ENCODE measurements at places on chromosomes 12 and 14.
A peak's percentile ranks its signal among the peaks of the same experiment; 100 is the strongest.

- no peak for DNase-seq
These were observed 86.8 kb downstream of the ITPR2 start for GRCh38 chr12:26746121-26746714.

- DNase-seq = no peak
These were observed 75.8 kb upstream of the CNTN1 start for GRCh38 chr12:40616383-40616915.

- DNase-seq = no peak
These were observed 51.5 kb downstream of the ST8SIA1 start for GRCh38 chr12:22283006-22283506.

DNA sequence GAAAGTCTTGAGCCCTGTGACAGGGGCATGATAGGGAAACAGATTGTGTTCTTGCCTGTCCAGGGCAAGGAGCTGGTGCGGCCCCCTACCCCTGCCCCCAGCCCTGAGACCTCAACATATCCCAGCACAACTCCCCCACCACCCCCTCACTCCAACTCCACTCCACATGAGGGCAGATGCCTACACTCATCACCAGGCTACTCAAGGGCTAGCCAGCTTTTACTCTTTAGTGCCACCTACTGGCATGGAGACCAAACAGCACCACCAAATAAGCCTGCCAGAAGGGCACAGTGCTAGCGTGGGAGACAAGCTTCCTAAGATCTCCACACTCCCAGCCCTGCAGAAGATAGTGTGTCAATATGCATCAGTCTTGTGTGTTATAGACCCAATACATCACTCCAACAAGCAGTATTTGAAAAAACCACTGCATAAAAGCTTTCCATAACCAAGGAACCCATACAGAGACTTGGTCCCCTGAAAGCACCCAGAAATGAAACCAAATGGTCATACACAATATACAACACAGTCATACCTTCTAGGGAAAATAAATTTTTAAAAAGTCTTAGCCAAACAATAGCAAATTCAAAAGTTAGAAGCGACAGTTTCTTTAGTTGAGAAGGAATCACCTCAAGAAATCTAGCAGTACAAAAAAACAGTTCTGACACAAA is 154.4 kb downstream of the KCNK10 start:
- DNase-seq = peak; percentile 53

DNA sequence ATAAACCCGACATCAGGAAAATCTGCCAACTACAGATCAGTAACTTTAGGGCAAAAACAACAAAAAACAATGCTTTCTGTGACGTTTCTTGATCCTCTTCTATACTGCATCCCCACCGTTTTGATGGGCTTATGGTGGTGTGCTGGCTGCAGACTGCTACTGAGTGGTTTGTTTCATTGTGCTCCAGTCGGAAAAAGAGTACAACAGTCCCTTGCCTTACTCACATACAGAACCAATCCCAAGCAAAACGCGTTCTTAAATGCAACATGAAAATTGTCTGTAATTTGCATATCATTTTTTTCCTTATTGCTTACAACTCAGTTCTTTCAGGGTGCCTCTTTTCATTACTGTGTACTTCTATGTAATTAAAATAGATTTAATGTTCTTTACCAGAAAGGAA is 2.3 kb downstream of the ETV6 start:
- DNase-seq = no peak

DNA sequence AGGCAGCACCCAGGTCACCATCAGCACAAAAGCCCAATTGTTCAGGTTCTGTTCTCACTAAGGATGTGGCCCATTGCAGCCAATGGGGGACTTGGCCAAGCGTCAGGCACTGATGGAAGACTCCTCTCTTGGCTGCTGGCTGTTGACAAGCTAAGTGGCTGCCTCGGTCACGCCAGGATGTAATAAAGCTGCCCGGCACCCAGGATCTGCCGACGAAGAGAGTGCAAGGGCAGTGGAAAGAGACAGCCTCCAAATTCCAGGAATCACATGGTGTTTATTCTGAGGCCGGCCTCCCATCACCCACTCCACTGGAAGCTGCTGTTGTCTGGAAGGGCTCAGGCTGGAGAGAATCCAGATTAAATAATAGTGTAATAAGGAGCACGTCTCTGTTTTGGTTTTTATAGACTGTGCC is 451.8 kb upstream of the TBX3 start:
- DNase-seq = no peak

DNA sequence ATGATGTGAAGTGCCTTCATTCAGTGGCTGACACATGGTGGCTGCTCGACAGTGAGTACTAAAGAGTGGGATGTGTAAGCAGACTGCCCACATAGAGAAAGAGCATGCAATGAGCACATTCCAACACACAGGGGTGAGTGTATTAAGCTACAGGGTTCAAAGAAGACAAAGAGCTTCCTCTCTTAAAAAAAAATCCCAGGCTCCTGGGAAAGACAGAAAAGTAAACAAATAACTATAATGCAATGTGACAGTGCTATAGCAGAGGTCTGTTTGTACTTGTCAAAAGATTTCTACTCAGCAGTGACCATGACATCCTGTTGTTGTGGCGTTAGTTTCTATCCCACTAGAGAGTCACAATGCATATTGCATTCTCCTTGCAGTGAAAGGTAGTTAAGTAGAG is 12.4 kb upstream of the PCNX1 start:
- no peak for DNase-seq

DNA sequence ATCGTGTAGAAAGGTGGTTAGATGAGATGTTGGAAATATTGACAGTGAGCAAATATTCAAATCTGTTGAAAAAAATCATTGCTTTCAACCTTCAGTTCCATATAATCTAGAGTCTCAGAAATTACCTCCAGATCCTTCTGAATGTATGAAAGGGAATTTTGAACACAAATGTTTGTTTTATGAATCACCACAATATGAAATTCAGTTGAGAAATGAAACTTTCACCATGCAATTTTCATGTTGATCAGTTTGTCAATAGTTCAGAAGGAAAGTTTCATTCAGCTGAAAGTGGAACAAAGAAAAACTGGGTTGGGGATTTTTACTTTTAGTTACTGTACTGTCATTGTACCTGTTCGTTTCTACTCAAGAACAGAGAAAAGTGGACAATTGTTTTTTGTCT is 953.6 kb downstream of the SLC6A15 start:
- DNase-seq = no peak

DNA sequence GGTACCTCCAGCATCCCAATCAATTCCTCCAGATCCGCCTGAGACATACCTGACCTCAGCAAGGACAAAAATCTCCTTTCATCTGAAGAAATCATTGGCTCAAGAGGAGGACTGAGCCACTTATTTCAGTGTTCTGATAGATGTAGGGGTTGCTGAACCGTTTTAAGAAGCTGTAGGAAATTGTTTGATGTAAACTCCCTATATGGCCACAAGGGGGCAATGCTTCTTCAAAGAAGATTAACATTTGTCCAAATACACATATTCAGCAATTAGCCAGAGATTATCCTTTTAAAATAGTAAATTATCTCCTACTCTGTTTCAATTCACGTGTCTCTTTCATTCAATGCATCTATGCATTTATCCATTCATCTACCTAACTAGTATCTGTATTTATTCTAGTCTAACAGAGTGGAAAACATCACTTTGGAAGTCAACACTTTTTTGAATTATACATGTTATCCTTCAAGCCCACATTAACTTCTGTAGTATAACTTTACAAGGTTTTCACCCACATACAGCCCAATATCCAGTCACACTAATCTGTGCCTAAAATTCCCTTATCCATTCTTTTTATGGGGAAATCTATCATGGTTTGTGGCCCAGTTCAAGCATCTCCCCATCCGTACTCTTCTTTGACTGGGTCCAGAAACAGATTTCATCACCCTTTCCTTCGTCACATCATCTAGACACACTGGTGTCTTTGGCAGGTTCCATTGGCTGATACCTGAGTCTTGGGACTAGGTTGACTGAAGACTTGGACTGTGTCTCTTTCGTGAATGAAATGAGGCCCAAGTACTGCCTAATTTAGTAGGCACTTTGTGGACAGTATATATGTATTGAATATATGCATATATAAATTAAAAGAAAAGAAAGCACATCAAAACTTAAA is 411.0 kb upstream of the OR4E1 start:
- DNase-seq = peak; percentile 37

- DNase-seq = no peak
These were observed 351.0 kb downstream of the NAV3 start for GRCh38 chr12:78181544-78182162.

DNA sequence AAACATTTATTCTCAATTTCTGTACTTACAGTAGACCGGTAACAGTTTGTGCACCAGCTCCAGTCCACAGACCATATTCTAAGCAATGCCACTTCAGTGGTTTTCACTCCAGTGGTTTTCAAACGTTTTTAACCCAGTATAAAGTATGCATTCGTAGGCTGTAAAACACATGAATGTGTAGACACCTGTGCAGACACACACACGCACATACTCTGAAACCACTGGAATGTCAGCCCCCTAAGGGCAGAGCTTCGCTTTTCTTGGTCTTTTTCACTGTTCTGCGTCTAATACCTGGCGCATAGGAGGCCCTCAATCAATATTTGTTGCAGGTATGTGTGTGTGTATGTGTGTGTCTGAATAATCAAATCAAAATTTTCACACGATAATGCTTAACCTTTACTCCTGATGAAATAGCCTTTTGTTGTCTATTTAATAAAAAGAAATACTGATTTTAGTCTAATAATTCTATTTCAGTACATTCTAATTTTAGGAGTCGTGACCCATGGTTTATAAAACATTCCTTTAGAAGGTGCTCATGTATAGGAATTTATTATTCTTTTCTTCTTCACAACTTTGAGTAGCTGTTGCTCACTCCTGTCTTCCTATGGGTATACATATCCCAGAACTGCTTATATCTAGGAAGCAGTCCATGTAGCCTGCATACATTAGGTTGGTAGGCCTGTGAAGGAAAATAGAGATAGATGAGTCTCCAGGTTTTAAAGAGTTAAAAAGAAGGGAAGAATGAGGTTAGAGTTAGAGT is 73.6 kb upstream of the REP15 start:
- DNase-seq = no peak

DNA sequence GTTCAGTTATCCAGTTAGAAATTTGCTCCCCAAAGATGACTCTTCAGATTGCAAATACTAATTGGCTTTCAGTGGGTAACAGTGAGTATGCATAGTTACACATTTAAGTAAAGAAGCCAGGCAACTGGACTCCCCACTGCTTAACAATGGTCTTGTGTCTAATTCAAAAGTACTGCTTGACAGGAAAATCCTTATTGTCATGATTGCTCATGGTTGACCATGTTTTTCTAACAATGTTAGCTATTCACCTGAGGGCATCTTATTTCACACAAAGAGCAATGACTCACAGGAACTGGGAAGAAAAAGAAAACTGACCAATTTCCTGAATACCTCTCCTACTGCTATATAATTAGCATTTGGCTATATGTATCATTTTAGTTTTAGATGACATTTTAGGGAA is 33.7 kb upstream of the ALG10B start:
- DNase-seq = no peak

- peak; percentile 6 for DNase-seq
These were observed 77.2 kb upstream of the DCD start for GRCh38 chr12:54725233-54725843.

GRCh38 chr12:67892259-67893021 is 96.8 kb upstream of the IFNG-AS1 start:
- DNase-seq = no peak

DNA sequence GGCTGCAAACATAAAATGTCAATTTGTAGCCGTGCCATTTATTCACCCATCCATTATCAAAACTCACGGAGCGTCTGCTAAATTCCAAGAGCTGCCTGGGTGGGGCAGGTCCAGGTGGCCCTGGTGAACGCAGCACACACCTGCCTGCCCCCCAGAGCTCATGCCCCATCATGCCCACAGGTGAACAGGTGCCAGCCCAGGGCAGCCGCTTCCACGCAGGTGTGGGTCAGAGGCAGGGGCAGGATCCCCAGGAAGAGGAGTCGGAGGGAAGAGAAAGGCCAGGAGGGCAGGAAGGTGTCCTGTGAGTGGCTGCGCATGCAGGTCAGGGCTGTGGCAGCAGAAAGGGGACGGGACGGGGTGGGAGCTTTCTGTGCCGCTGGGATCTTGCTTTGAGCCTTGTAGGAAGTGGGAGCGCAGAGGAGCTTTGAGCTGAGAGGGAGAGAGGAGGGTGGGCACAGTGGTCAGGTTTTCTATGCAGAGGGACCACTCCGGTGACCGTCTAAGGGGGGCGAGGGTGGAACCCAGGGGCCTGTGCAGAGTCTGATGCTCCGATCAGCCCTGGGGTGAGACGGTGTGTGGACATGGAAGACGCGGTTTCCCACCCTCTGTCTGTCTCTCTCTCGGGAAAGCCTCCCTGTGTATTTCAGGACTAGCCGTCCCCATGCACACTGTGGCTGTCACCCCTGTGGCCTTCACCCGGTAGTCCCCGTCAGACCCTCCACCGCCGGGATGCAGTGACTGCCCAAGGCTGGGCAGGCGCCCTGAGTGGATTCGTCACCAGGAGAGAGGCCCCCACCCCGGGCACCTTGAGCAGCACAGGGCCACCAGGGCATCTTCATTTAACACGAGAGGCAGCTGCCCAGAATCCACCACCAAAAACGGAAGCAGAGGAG is 26.7 kb downstream of the GALNT9 start:
- no peak for DNase-seq

DNA sequence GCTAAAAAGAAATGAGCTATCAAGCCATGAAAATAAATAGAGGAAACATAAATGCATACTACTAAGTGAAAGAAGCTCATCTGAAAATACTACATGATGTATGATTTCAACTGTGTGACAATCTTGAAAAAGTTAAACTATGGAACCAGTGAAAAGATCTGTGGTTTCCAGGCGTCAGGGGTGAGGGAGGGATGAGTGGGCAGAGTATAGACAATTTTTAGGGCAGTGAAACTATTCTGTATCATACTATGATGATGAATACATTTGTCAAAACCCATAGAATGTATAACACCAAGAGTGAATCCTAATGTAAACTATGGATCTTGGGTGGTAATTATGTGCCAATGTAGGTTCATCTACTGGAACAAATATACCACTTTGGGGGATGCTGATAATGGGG is 21.3 kb downstream of the SPX start:
- no peak for DNase-seq

GRCh38 chr14:68624541-68625220 is 168.2 kb downstream of the ZFP36L1 start:
- DNase-seq = no peak

DNA sequence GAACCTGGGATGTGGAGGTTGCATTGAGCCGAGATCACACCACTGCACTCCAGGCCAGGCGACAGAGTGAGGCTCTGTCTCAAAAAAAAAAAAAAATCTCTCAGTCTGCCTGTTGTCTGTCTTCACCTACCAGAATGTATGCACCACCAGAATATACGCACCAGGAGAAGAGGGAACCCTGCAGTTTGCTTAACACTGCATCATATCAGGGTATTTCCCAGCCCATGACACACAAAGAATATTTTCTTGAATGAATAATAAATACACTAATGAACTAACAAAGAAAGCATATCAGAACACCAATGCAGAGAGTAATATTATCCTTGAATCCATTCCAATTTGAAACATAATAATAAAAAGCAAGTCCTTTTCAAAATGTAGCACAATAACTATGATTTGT is 44.2 kb upstream of the FOXN3 start:
- no peak for DNase-seq
